Fibroblast of skin of left quadriceps (primary cell): ENCODE measurements at places on chromosomes 3 and 15.
A peak's percentile ranks its signal among the peaks of the same experiment; 100 is the strongest.

DNA sequence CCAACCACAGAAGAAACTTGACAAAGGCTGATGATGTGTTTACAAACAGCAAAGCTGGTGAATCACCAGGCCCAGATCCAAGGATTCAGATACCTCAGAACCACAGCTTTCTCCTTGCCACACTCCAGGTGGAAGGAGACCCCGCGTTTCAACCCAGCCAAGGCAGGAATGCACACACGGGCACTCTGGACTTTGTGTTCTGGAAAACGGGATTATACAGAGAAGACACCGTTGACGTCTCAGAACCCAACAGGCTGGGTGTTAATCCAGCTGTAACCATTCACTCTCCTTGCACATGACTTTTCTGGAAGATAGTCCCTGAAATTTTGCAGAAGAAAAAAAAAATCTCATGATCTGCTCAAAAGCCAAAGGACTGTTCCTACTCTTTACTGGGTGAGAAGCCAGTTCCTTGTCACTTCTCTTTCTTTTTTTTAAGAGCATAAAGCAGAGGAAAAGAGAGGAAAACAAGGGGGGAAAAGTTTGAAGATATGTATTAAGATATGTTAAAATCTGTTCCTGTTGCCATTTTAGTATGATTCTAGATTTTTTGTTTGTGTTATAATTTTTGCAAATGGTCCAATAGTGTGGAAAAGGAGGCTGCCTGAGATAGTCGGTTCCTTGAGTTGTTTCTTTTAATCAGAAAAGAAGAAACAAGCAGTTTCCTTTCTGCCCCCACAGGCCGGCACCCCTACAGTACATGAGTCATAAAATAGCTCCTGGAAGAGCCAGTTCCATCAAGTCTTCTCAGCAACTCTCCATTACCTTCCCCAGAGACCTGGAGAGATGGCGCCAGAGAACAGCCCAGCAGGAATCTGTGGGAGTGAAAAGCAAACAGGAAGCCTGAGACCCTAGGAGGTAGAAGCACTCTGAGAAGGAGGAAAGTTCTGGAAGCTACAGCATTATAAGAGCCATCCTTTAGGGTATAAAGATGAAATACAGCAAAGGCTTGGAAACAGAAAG, 73.1 kb downstream of the RORA start:
- DNase-seq, result peak; percentile 29

DNA sequence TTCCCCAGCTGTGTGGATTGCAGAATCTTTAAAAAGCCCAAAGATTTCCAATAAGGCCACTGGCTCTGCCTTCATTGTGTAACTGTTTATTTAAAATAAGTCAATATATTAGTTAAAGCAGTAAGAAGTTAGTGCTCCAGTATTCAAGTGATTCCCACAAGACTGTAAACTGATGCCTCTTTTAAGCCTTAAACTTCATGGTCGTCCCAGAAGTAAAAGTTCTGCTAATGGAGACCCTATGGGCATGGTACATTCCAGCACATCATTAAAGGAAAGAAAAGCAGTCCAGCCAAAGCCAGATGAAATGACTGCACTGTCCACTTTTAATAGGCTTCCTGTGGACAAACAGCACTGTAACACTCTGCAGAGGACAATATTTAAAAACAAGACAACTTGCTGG, 512.6 kb downstream of the MECOM start:
- DNase-seq, result no peak

DNA sequence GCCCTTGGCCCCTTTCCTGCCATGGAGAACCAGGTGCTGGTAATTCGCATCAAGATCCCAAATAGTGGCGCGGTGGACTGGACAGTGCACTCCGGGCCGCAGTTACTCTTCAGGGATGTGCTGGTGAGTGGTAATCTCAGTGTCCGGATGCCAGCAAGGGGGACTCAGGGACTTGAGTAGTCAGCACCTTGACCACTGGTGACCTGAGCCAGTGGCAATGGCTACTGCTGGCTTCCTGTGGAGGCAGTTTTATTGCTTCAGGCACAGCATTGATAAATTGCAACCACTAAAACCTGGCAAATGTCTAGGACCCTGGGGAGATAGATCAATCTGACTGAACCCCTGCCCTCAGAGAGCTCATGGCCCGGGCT, 830 bp downstream of the MAP2K5 start:
- DNase-seq, result no peak

- DNase-seq, result no peak
Observed at GRCh38 chr3:17092583-17092933, 207.8 kb downstream of the PLCL2 start.

- DNase-seq, result no peak
Observed at GRCh38 chr15:38323895-38324294, 71.3 kb downstream of the SPRED1 start.

DNA sequence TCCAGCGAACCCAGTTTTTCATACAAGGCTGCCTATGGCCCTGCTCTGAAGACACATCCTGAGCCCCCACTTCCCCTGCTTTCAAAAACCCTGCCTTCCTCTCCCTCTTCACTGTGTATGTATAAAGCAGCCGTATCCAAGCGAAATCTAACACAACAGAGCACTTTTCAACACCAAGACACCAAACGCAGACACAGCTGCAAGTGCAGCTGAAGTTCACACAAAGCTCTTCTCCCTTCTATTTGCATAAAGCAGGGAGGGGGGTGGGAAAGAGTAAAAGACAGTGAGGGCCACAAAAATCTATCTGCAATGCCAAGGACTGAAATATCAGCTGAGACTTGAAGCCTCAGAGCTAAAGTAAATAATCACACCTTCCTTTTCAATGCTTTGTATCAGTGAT, 35.1 kb upstream of the CSPG5 start:
- no peak for DNase-seq

DNA sequence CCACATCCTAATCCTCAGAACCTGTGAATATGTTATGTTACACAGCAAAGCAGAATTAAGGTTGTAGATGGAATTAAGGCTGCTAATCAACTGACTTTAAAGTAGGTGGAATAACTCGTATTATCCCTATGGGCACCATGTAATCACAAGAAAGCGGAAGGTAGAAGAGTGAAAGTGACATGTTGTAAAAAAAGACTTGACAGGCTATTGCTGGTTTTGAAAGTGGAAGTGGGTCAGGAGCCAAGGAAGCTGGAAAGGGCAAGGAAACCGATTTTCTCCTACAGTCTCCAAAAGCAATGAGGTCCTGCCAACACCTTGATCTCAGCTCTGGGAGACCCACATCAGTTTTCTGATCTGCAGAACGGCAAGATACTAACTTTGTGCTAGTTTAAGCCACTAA, 6.6 kb downstream of the TP63 start:
- DNase-seq, result no peak

- DNase-seq, result peak; percentile 44
Observed at GRCh38 chr3:56702490-56703315, 19.6 kb upstream of the TASOR start.

GRCh38 chr3:20811631-20812030, 625.6 kb upstream of the SGO1 start:
- peak; percentile 5 for DNase-seq

GRCh38 chr3:176850498-176850897, 346.8 kb downstream of the TBL1XR1 start:
- DNase-seq, result no peak

DNA sequence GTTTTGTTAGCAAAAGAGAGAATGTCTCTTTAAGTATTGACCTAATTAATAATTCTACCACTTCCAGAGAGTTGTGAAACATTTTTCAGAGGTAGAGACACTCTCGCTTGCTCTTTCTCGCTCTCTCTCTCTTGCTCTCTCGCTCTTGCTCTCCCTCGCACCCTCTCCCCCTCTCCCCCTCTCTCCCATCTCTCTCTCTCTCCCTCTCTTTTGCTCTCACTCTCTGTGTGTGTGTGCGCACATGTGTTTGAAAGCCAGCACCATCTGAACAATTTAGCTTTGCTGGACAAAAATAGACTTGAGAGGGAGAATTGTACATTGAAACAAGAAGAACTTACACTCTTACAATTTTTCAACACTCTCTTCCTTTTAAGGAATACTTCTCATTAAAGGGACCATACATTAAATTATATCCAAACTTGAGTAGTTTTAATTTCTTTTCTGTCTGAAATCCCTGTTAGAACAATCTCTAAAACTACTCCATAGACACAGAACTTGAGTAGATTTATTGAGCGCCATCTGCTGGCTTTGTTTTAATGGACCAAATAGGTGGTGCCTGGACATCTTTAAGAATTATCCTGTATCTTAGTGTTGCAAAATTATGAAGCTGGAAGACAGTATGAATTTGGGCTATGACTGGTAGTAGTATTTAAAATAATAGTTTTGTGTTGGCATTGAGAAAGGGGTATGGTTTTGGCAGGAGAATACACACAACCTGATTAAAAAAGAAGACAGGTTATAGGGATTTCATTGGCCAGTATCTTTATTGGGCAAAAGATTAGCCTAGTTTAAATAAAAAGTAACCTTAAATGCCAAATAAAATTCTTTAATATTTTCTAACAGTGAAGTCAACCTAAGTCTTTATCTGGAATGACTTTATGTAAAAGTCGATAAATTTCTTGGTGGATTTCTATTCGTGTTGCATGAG, 124.6 kb downstream of the AKAP13 start:
- peak; percentile 40 for DNase-seq

GRCh38 chr3:81764002-81764401, 2.6 kb upstream of the GBE1 start:
- no peak for DNase-seq

- DNase-seq, result no peak
Observed at GRCh38 chr15:71043373-71043772, 71.9 kb upstream of the THSD4 start.

- no peak for DNase-seq
Observed at GRCh38 chr3:176046703-176047102, 1150.6 kb downstream of the TBL1XR1 start.

GRCh38 chr15:93887151-93887550, 344.2 kb upstream of the MCTP2 start:
- DNase-seq, result no peak

DNA sequence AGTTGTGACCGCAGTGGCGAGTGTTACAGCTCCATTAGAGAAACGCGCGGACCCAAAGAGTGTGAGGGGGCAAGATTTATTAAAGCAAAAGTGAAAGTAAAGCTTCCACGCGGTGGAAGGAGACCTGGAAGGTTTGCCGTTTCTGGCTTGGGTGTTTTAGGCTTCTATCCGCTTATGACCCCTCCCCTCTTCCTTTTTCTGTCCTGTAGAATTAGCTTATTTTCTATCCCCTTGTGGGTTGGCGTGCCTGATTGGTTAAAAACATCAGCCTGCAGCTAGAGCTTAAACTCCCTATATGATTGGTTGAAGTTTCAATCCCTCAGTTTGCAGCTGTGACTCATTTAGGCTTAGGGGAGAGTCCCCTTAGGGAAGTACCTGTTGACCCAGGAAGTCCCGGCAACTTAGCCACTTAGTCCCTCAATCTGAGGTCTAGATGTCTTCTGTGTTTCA, 39.6 kb downstream of the C3orf38 start:
- no peak for DNase-seq

DNA sequence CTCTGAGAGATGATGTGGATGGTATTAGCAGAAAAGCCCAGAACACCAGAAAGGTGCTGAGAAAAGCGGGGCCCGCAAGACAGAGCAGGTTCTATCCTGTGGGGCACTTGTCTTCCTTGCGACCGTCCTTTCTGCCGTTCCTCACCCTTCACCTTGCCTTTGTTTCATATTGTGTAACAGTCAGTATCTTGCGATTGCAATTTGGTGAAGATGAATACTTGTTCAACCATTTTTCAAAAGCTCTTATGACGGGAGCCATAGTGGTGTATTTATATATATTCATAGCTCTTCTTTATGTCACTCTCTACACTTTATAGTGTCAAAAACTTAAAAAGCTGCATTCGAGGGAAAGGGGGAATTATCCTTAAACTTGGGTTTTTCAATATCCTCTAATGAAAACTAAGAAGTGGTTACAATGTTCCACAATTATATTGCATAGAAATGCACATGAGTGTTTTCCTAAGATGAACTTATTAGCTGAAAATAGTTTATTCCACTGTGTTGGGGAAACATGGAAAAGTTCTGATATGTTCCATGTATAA, 797 bp downstream of the MAP3K13 start:
- DNase-seq, result no peak

DNA sequence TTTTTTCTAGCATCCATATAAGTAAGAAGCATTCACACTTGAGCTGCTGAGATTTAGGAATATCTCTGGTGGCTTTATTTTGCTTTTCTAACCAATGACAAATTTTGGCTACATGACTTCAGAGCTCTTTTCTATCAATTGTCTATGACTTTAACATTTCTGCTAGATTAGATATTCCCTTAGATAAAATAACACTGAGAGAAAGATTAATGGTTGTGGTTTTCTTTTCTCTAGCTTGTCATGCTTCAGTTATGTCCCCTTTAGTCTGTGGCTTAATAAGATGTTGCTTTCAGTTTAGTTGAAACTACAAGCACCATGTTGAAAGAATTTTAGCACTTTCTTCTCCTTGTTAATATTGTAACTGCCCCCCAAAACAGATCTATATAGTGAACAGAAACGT, 665.6 kb upstream of the CCDC54 start:
- DNase-seq, result peak; percentile 64

DNA sequence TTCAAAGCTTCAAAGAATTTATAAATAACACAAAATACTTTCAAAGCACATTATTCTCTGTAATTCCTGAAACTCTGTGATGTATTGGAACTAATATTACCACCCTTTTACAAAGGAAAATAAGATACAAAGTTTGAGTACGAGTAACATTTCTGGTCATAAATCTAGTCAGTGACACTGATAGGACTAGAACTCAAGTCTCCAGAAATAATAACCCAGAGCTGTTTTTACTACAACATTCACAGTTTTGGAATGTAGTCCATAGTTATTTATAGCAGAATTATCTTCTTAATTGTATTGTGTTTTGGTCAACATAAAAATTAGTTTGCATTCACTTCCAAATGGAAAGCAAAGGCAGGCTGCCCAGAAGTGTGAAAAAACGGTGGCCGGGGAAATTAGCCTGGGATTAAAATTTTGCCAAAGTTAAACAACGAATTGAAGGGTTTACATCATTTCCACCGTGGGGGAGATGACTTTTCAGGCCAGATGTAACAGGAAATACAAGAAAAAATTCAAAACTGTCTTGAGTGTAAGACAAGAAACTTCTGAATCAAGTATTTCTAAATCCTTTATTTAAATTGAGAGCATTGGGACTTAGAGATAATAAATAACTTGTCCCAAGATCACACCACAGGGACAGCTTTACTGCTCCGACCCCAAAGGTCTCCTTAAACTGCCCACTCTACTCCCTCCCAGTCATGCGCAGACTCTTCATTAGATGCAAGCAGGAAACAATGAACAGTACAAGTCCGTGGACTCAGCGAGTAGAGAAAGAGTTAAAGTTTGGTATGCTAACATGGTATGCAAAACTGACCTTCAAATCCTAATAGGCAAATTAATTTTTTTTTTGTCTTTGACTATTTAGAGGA, 74.3 kb upstream of the VGLL4 start:
- DNase-seq, result no peak

DNA sequence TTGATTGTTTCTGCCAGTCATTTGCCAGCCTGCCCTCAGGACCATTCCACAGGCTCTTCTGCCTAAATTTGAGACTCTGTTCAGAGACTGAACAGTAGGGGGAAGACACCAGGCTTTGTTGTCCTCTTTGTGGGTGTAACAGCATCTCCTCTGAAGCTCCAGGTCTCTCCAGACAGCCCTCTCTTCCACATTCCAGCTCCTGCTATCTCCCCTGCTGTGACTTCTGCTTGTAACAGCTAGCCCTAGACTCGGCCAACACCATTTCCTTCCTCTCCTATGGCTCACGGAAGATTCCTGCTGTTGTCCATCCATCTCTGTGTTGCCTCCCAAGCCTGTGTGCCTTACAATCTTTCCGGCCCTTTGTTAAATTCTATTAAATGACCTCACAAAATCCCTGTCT, 40.2 kb downstream of the SUCLG2 start:
- DNase-seq, result no peak

GRCh38 chr3:110928016-110928662, 143.5 kb upstream of the NECTIN3 start:
- DNase-seq, result no peak

- no peak for DNase-seq
Observed at GRCh38 chr15:91953432-91953831, 99.9 kb downstream of the SLCO3A1 start.
